ENCODE measurements at places on chromosomes 6 and 20. TPM values are rescaled to one million over a fixed set of nuclear protein-coding genes. Genes with fewer than 3 reads are reported as not detected.

DNA sequence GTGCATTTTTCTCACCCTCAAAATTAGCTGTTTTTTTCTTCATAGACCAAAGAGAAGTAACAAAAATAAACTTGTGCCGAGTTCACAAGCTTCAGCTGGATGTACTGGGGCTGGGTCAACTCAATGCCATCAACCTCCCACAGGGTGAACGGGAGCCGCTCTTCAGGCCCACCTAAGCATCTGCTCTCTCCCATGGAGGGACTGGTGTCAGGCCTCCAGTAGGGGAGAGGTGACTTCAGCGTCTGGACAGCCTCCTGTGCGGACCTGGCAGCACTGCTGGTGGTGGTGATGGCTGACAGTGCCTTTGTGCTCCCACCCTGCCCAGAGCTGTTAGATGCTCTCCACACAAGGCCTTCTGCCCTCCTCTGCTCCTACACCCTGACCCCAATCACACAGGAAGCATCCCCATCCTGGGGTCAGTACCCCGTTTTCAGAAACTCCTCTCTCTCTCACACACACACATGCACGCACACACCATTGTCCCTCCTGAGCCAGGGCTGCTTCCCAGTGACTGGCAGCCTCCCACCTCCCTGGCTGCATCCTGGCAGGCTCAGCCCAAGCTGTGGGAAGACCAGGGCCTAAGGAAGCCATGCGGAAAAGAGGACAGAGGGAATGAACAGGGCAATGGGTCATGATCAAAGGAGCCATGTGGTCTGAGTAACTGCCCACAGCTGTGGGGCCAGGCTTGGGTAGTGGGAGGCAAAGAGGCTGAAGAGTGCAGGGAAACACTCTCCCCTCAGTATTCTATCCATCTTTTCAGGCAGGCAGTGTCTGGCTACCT lies 17.7 kb downstream of the CST8 start:
- H3K4me1 ChIP-seq: no peaks in the 10 kb centered on the region
- H3K4me3 ChIP-seq: no peak overlapping the region
- no peaks in the 10 kb centered on the region for H3K27me3 ChIP-seq
- no peak overlapping the region for H3K27ac ChIP-seq
- H3K36me3 ChIP-seq: no peaks in the 10 kb centered on the region

- H3K4me1 ChIP-seq: no peaks in the 10 kb centered on the region
- no peaks in the 10 kb centered on the region for H3K27me3 ChIP-seq
- DNase-seq: peak; percentile 84
- peaks cover 21% of the 10 kb centered on the region for H3K36me3 ChIP-seq
- peak overlapping the region; percentile 20 for H3K27ac ChIP-seq
- no peak overlapping the region for H3K4me3 ChIP-seq
Measured at GRCh38 chr6:157316871-157317814, 6.2 kb downstream of the TMEM242 start.

DNA sequence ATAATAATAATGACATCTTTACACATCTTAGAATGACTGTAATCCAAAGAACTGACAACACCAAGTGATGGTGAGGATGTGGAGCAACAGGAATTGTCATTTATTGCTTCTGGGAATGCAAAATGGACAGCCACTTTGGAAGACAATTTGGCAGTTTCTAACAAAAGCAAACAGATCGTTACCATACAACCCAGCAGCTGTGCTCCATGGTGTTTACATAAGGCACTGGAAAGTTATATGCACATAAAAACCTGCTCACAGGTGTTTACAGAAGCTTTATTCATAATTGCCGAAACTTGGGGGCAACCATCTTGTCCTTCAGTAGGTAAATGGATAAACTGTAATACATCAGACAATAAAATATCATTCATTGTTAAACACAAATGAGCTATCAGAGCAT lies 18.3 kb upstream of the ASF1A start:
- DNase-seq: no peak
- H3K4me3 ChIP-seq: no peak overlapping the region
- H3K27ac ChIP-seq: no peak overlapping the region
- peaks cover 2% of the 10 kb centered on the region for H3K4me1 ChIP-seq
- H3K36me3 ChIP-seq: no peaks in the 10 kb centered on the region

DNA sequence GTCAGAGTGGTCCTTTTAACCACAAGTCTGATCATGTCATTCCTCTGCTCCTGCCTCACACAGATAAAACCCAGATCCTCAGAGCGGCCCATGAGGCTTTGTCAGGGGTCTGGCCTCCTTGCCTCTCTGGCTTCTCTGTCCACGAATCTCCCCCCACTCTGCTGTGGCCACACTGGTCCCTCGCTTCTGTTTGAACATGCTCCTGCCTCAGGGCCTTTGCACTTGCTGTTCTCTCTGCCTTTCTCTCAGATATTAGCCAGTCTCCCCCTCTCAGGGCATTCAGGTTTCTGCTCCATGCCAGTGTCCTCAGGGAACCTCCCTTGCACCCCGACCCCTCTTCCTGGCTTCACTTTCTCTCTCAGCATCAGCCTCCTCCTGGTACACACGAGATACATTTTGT lies 518.5 kb downstream of the PREX1 start:
- H3K4me3 ChIP-seq: no peak overlapping the region
- H3K36me3 ChIP-seq: no peaks in the 10 kb centered on the region
- H3K4me1 ChIP-seq: no peaks in the 10 kb centered on the region
- peaks cover 9% of the 10 kb centered on the region for H3K27me3 ChIP-seq

SOBP gene
- 6.3 TPM for total RNA-seq

Measured in fibroblast of lung (primary cell).